EH (cell line): ENCODE measurements at places on chromosomes 5 and 9.

DNA sequence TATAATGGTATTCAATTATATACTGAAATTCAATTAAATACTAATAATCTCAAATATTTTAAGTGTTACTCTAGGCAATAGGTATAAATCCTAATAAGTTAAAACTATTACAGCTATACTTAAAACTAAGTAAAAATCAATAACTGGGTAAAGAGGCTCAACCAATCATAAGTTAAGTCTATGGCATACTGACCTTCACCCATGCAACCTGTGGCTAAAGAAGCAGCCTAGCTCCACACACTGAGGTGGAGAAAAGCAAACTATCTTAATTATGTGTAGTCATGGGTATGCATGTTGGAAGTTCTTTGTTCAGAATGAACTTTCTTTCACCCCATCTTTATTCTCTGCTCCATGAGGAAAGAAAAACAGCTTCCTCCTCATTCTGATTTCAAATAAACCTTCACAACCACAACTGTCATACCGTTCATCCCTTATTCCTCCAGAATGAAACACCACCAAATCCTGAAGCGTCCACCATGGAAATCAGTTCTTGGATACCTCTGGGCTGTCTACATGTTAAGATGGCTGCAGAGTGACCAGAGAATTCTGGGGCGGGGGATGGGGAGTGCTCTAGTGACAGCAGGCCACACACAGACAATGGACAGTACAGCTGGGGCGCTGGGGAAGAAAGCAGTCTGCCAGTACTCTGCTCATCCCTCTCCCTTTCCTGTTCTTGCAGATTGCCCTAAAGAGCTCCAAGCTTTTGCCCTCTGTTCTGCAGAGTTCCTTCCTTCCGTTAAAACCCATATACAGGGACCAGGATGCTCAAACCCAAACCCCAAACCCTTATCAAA lies 62.3 kb downstream of the RIGI start:
- DNase-seq = no peak

GRCh38 chr5:148425808-148426207 lies 42.0 kb downstream of the FBXO38 start:
- DNase-seq = peak; percentile 20

DNA sequence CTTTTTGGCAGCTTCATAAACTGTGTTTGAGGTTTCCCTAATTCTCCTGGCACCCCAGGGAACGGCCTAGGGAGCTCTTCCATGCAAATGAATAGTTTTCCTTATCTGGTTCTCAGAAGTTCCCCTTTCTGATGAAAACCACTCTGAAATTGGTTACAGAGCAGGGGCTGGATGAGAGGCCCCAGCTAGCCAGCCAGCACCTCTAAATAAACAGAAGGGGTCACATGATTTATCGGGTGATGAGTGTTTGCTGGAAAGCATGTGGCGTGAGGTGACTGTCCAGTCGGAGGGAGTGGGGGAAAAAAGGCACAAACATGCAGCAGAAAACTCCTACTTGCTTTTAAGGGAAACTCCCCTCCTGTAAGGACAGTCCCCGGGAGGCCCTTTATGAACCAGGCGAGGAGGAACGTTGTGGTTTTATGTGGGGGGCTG lies 261.2 kb upstream of the ANKRD55 start:
- DNase-seq = peak; percentile 87

GRCh38 chr5:132661231-132662003 lies 3.4 kb downstream of the IL13 start:
- peak; percentile 22 for DNase-seq

DNA sequence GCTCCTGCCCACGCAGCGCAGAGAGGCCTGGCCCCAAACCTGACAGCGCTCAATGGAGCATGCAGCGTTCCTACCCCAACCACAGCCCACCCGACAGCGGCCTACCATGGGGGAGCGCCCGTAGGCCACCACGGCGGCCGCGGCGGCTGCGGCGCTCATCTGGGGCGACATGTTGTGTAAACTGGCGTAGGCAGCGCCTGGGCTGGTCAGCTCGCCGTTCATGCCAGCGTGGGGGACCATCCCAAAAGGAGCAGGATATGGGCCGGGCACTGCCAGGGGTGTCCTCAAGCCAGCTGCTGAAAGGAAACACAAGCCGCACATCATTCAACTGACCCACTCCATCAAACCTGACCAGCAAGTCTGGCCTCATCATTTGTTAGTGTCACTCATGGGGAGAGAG lies 77.7 kb downstream of the TLE1 start:
- DNase-seq = no peak

- DNase-seq = no peak
Observed at GRCh38 chr5:45417285-45417998, 278.7 kb downstream of the HCN1 start.

- DNase-seq = peak; percentile 86
Observed at GRCh38 chr5:120615967-120616645, 152.0 kb downstream of the PRR16 start.

GRCh38 chr5:79011219-79011836 lies 26.2 kb upstream of the ARSB start:
- peak; percentile 76 for DNase-seq

DNA sequence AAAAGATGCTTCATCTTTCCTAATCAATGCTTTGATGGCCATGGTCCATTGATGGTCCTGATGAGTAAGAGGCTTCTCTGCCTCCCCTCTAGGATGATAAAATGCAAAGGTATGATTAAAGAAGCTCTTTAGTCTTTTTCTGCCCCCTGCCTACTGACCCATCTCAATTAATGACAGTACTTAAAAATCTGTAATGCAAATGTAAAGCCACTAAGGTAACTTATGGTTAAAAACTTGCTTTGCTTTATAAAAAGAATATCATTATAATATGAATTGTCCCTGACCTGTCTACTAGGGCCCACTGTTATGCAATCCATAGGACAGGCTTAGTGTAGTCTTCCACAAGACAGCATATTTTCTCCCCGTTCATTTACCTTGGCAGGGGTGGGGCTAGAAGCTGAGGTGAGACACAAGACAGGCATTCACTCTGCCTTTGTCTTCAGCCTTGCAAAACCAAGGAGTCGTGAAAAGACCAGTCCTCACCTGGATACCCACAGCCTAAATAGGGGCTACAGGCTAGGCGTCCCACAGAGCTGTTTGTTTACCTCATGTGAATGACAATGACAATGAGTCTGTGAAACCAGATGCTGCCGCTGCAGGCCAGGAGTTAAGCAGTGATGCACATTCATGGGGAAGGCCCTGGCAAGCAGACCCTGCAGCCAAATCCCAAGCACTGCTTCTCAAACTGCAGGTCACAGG lies 60.4 kb downstream of the BNC2 start:
- no peak for DNase-seq

- DNase-seq = no peak
Observed at GRCh38 chr5:98921947-98922505, 6.8 kb downstream of the CHD1 start.

GRCh38 chr9:70639853-70640814 lies 225.7 kb upstream of the KLF9 start:
- DNase-seq = peak; percentile 74

DNA sequence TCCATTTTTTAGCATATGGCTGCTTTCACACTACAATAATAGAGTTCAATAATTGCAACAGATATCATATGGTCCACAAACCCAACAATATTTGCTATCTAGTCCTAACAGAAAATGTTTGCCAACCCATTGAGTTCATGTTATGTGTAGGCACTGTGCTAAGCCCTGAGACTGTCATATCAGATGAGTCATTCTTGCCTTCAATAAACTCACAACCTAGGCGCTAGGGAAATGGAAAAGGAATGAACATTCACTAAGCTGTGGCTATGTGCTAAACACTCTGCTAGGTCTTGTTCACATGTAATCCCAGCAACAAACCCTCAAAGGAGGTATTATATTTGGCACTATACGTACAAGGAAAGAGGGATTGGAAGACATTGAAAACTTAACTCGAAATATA lies 8.4 kb upstream of the TIMD4 start:
- no peak for DNase-seq

- DNase-seq = no peak
Observed at GRCh38 chr5:159566832-159567231, 236.5 kb upstream of the IL12B start.

DNA sequence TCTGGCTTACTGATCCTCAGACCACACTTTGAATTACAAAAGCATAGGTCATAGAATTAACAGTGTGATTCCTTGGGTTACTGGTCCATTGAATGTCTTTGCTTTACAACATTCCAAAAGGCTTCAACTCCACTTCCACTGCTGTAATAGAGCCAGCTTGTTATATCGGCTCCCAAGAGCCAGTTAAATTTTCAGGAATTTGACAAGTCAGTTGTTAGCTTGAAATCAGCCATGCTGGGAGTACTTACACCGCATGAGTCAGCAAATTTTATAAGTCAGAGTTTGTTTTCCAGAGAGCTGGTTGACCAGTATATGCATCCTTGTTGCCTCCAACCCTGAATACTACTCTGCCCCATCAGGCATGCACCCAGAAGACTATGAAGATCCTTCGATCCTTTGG lies 73.1 kb downstream of the FOXB2 start:
- DNase-seq = peak; percentile 40

DNA sequence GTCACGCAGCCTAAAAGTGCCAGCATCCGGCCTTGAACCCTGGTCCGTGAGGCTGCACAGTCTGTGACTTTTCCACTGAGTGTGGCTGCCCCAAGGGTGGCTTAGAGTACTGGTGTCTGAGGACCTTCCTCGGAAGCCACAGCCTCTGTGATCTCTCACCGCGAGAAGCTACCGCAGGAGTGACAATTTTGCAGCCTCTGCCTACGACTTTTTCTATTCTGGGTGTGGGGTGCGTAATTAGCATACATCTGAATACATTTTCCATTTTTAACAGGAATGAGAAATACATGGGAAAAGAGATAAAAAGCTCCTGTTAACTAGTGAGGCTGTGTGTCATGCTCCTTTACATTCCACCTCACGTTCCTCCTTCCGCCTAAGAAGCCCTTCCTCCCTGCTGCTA lies 48.3 kb upstream of the HRH2 start:
- DNase-seq = no peak

- DNase-seq = no peak
Observed at GRCh38 chr5:75933489-75933888, 149.7 kb upstream of the SV2C start.

GRCh38 chr5:9604416-9604815 lies 25.7 kb downstream of the TAS2R1 start:
- DNase-seq = peak; percentile 60

DNA sequence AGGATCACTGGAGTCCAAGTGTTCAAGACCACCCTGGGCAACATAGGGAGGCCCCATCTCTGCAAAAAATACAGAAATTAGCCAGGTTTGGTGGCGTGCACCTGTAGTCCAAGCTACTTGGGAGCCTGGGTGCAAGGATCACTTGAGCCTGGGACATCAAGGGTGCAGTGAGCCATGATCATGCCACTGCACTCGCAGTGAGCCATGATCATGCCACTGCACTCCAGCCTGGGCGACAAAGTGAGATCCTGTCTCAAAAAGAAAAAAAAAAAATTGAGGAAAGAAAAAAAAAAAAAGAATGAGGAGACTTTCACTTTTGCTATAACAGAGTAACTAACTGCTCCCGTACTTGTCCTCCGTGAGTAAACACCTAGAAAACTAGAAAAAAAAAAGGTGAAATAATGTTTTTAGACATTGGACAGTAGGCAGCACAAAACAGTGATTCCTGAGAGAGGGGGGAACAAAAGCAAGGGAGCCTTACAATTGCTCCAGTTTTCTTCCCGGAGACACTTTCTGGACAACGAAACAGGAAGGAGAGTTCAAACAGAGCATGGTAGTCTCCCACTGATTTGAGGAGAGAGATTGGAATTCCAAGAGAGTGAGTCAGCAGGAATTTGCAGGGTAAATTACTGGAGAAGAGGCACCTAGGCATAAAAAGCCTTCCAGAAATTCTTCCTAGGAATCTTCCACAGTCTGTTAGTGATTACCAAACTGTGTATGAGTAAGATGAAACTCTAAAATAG lies 6.9 kb upstream of the ZBTB5 start:
- DNase-seq = peak; percentile 99

DNA sequence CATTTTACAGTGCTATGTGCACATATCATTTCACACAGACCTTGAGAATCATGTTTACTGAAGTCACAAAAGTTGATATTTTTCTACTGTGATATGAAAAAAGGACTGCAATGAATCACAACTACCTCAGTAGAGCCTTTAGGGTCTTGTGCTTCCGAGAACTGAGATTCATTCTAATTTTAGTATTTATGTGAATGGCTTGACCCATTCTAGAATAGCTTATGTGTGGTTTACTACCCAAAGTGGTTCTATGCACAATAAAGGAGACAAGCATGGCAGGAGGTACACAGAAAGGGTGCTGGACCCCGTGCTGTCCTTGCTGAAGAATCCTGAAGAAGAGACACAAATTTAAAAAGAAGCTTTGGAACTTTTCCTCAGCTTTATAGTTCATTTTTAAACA lies 28.2 kb downstream of the MEF2C start:
- DNase-seq = no peak

DNA sequence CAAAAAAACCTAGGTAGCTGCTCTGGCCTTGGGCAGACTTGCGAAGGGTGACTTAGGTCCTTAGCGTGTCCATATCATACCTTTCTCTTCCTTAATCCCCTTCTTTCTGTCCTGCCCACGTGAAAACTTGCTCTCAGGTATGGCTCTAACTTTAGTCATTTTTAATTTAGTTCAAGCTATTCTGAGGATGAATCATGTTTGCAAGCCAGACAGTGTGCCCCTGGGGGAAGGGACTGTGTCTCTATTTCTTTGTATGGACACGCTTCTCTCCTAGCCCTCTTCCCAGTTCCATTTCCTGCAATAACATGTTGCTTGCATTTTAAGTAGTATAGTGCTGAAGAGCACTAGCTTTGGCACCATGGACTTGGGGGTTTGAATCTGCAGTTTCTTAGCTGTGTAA lies 120.6 kb downstream of the PTTG1 start:
- no peak for DNase-seq

DNA sequence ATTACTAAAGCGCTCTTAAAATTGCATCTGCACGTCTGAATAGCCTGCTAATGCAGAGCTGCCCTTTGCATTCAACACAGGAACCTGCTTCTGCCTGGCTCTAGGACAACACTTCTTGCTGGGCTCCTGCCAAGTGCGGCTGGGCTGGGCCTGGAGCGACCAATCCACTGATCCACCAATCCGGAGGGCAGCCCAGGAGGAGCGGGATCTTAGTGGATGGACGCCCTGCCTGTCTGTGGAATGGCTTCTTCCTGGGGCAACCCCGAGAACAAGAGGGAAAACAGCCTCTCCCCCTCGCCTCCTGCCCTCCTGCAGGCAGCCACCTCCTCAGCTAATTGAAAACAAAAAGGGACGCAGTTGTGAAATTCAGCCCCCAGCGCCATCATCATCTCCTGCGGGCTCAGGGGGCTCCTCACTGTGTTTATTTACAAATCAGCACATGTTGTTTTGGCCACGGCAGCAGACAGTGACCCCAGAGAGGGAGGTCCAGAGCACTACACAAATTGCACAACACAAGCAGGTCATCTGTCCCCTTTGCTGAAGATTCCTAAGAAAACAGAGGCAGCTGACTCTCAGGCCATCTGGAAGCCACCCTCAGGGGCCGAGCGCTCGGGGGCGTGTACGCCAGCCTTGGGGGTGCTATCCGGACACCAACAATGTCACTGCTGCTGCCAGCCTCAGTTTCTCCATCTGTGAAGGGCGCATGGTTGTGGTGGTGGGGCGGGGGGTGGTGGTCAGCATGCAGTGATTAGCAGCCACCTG lies 57.3 kb downstream of the GADD45G start:
- DNase-seq = peak; percentile 88
